ENCODE measurements at places on chromosomes 1 and 21.

GRCh38 chr1:196063294-196063693 lies 544.9 kb downstream of the KCNT2 start:
- DNase-seq, result no peak

GRCh38 chr1:9701665-9702064 lies 50.1 kb downstream of the PIK3CD start:
- no peak for DNase-seq

GRCh38 chr1:53572065-53572814 lies 113.0 kb downstream of the DMRTB1 start:
- no peak for DNase-seq

DNA sequence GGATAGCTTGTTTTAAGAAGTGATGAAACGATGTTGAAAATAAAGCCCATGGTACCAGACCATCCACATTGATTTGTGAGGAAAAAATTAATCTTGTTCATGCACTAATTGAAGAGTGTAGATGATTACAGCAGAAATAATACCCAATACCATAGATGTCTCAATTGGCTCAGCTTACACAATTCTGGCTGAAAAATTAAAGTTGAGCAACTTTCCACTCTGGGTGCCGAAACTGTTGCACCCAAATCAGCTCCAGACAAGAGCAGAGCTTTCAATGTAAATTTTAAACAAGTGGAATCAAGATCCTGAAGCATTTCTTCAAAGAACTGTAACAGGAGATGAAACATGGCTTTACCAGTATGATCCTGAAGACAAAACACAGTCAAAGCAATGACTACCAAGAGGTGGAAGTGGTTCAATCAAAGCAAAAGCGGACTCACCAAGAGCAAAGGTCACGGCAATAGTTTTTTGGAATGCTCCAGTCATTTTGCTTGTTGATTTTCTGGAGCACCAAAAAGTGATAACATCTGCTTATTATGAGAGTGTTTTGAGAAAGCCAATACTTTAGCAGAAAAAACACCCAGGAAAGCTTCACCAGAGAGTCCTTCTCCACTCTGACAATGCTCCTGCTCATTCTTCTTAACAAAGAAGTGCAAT lies 16.1 kb upstream of the KCNA3 start:
- no peak for DNase-seq
